Ecto neural progenitor cell (in vitro differentiated cells): ENCODE measurements at places on chromosomes 6 and 20.

DNA sequence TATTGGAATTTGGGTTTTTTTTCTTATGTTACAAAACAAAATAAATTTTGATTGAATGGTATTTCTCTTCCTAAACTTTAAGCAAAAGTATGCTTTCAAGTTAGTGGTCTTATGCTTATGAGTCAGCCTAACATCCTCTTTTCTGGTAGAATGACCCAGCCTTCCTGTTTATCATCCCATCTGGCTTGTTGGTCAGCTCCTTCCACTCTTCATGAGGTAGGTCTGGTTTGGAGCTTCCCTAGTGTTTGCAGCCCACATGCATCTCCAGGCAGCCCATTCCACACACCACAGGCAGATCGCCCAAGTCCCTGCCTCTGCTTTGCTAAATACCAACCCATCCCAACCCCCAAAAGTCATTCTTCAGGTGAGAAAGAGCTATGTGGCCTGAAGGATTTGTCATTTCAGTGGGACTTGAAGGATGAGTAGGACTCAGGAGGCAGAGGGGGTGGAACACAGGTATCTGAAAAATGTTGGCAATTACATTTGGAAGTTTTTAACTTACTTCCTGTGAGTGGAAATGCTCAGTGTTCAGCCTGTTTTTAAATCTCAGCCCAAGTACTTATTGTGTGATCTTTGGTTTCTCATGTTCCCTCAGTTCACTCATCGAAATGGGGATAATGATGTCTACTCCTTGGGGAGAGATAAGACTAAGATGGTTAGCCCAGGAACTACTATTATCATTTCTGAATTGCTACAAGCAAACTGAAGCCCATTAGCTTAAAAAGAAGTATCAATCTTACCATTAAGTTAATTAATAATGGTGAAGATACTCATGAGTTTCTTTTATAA, 294.0 kb downstream of the ADGB start:
- DNase-seq: no peak

- no peak for DNase-seq
Measured at GRCh38 chr6:80528115-80528514, 421.6 kb downstream of the BCKDHB start.

GRCh38 chr6:105135056-105135455, 44.8 kb downstream of the POPDC3 start:
- DNase-seq: no peak

DNA sequence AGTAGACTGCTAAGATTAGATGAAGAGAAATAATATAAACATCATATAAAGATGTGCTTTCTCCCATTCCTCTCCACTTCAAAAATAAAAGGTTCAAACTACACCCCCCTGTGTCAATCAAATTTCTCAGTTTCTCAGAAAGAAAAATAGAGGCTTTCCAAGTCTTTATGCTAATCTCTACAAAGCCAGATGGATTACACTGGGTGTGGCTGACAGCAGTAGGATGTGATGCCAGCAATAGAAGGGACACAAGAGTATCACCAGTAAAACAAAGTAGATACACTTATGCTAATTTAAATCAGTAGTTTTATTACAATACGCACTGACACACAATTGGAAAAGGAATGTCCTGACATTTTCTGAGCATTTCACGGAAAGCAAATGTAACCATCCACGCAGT, 353.4 kb downstream of the RNGTT start:
- DNase-seq: no peak

GRCh38 chr6:40407239-40407638, 179.9 kb downstream of the LRFN2 start:
- no peak for DNase-seq

DNA sequence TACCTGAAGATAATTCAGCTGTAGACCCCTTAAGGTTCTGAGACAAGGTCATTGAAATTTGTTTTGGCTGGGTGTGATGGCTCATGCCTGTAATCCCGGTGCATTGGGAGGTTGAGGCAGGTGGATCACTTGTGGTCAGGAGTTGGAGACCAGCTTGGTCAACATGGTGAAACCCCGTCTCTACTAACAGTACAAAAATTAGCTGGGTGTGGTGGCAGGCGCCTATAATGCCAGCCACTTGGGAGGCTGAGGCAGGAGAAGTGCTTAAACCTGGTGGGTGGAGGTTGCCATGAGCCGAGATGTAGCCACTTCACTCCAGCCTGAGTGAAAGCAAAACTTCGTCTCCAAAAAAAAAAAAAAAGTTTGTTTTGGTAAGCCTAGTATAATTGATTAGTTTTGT, 11.0 kb downstream of the SRSF3 start:
- no peak for DNase-seq

GRCh38 chr20:50291254-50292078, 100.8 kb downstream of the CEBPB start:
- DNase-seq: no peak

DNA sequence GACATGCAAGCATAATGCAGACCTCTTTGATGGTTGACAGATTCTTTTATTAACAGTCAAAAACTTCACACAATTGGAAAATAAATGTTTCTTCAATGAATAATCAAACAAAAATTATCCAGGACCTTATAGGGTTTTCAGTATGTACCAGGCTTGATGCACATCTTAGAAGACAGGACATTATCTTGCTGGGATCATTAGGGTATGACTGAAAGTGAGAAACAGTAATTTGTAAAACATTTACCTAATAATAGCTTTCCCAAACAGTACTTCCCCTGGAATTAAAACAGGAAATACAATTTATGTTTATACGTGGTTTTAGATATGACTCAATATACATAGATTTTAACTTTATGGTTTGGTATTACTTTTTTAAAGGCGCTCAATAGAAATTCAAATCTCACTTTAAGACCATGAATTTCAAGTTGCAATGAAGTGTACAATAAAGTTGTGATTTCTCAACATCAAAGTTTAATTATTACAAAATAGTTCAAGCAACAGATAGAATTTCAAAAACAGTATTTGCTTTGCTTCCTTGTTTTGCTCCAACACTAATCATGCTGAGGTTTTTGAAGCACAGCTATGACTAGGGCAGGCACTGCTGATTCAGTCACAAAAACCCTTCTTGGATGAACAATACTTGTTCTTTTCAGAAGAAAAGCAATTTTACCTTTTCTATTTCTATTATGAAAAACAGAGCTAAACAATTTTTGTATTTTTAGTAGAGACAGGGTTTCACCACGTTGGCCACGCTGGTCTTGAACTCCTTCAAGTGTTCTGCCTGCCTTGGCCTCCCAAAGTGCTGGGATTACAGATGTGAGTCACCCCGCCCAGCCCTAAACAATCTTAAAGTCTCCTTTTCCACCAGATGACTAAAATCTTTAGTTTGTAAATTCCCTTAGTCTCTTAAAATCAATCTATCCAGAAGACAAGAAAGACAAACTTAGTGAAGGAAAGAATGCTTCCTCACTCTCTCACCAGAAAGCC, 13.7 kb downstream of the SOD2 start:
- no peak for DNase-seq
